Fibroblast of skin of left quadriceps (primary cell): ENCODE measurements at places on chromosomes 2 and 18.

DNA sequence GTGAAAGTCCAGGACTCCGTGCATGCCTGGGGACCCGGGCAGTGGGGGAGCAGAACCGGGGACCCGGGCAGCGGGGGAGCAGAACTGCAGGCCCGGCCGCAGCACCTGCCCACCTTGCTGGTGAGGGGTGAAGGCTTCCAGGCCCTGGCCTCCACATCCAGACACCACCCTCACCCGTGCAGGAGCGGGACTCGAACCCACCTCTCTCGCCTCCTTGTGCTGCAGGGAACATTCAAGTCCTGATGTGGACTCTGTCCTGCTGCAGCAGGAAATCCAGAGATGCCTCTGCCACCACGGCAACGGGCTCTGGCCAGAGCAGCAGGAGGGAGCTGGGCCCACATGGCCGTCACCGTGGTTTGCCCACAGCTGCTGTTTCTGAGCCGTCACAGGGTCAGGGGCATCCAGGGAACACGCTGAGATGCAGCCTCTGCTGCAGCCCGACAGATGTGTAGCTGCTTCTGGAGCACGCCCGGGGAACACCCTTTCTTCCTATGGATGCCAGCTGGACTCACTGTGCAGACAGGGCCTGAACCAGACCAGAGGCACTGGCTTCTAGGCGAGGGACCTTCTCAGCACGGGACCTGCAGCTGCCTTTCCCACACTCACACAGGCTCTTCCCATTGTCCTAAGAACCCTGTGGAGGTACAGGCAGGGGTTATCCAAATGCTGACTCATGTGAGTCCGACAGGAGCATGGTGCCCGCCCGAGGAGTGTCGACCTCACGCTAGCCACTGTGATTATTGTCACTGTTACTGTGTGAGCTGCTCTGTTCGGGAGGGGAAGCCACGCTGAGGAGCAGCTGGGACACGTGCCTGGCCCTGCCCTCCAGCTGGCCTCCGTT, 89.2 kb upstream of the CTDP1 start:
- DNase-seq: no peak

GRCh38 chr2:237231593-237231992, 145.9 kb downstream of the COPS8 start:
- DNase-seq: no peak

GRCh38 chr18:3411327-3411726, 38.6 kb upstream of the TGIF1 start:
- DNase-seq: no peak

GRCh38 chr2:219300022-219300421, 9.2 kb downstream of the PTPRN start:
- no peak for DNase-seq
